HT1080 (cell line): ENCODE measurements at places on chromosomes 12 and 14. TPM values are rescaled to one million over a fixed set of nuclear protein-coding genes. Genes with fewer than 3 reads are reported as not detected.

DNA sequence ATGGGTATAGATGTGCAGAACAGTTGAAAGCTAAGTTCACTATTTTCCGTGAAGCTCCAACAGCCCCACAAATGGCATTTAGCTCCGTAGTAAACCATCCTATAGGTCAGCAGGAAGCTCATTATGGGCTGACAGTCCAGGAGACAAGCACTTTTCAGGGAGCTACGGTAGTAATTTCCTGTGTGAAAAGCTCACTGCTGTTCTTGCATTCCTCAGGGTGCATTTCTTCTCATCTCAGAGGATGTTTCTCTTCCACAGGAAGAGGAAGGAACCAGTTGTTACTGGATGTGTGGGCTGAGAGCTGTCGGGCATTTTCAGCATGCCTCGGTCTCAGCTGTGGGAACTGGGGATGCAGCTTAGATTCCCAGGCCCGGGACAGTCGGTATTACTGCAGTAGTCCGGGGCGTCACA is 72.8 kb downstream of the GALNT4 start:
- no peak for DNase-seq

- DNase-seq, result no peak
Observed at GRCh38 chr12:121804417-121805111, 755 bp downstream of the SETD1B start.

DNA sequence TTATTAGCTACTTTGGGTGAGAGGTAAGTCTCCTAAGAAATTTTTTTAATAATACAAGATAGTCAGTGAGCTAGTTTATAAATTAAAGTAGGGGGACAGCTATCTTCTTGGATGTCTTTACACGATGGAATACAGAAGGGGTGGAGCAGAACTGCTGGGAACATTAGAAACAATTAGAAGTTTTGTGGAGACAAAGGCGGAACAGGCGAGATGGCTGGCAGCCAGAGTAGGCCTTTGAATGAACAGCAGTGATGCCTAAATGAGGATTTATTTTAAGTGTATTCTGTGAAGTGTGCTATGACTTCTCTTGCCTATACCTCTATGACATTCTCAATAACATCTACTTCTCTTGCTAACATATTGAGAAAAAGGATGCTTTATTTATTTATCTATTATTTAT is 1345.3 kb upstream of the SEL1L start:
- no peak for DNase-seq

DNA sequence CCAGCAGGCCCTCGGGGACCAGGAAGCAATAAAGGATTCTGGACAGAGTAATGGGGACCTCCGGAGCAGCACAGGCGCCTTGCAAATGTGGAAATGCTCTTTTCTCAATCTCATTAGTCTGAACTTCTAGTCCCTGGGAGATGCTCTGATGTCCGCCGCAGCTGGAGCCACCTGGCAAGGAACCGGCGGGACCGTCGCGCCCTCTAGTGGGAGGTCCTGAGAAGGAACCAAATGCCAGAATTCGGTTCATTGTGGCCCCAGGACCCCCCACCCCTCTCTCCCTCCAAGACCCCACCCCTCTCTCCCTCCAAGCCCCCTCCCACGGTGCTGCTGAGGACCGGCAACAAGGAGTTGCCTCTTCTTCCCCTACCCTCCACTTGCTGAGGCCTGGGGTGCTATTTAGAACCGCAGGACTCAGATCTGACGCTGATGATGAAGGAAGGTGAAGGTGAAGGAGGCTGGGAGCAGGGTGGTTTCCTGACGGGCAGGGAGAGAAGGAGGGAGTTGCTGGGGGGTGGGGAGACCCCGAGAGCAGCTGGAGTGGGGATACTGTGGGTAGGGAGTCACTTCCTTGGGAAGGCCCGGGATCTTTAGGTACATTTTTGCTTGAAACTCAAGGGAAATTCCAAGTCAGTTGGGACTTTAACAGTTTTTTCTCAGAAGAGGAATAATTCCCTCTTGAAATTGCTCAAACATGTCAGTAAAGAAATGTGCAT is 42.5 kb downstream of the SMIM41 start:
- no peak for DNase-seq

GRCh38 chr12:82461393-82461792 is 103.1 kb downstream of the METTL25 start:
- no peak for DNase-seq

GRCh38 chr12:93003531-93004239 is 74.6 kb upstream of the EEA1 start:
- no peak for DNase-seq

DNA sequence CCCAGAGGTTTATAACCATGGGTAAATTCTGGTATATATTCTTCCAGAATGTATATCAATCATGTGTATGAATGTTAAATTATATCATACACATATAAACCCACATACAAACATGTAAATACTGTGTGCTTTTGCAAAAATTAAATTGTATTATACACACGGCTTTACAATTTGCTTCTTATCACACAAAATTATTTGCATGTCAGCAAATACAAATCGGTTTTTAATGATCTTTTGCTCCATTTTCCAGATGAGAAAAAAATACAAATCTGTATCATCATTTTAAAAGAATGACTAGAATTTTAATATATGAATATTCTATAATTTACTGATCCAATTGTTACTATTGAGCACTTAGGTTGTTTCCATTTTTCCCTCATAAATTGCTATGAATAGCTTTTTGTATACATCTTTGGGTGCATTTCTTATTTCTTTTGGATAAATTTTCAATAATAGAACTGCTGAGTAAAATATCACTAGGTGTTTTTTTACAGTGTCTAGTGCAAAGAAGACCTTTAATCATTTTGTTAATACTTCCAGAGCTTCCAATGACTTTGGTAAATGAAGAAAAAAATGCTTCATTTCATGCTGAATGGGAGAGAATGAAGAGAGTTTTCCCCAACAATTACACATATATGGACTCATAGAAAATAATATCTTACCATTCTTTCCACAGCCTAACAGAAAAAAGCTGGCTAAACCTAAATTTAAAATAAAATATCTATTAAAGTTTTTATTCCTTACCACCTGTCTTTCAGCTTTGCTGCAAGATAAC is 3.5 kb downstream of the LYZ start:
- DNase-seq, result no peak

GRCh38 chr12:15184484-15184883 is 36.7 kb downstream of the RERG start:
- DNase-seq, result no peak

GRCh38 chr12:48882315-48882687 is 16.6 kb upstream of the RND1 start:
- no peak for DNase-seq

DNA sequence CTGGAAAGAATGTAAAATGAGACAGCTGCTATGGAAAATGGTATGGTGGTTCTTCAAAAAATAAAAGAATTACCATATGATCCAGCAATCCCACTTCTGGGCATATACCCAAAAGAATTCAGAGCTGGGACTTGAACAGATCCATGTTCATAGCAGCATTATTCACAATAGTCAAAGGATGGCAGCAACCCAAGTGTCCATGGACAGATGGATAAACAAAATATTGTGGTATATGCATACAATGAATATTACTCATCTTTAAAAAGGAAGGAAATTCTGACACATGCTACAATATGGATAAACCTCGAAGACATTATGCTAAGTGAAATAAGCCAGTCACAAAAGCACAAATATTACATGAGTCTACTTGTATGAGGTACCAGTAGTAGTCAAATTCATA is 9.1 kb downstream of the RAB2B start:
- peak; percentile 75 for DNase-seq

GRCh38 chr12:29971446-29971845 is 187.7 kb upstream of the TMTC1 start:
- no peak for DNase-seq

DNA sequence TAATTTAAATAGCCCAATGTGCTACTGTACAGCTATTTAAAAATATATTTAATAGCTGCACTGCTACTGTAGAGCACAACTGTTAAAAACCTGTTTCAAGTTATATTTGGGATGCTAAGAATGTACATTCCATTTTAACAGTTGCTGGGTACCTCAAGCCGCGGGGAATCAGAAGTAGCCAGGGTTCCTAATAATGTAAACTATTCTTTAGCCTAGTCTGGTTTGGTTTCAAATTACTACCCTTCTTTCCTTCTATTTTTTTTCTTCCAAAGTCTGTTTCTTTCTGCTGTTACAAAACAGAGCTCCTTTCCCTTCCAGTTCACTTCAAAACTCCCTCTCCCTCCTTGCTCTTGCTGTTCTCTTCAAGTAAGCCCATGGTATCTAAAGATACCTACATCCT is 21.3 kb downstream of the SCAF11 start:
- no peak for DNase-seq

DNA sequence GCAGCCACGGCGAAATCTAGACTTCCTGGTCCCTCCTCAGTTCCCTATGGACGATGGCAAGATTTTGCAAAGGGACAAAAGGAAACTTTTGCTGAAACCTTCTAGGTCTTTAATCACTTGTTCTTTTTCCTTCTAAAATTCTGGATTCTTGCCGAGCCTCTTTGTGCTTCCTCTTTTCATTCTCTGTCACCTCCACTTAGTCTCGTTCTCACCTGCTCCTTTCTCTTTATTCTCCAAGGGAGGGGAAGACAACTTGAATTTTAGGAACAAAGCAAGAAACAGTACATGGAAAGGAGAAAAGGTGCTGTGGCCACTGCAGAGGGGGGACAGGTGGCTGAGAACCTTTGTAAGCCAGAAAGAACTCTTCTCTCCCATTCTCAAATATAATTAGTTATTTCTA is 194.8 kb downstream of the CACNA1C start:
- DNase-seq, result no peak

DNA sequence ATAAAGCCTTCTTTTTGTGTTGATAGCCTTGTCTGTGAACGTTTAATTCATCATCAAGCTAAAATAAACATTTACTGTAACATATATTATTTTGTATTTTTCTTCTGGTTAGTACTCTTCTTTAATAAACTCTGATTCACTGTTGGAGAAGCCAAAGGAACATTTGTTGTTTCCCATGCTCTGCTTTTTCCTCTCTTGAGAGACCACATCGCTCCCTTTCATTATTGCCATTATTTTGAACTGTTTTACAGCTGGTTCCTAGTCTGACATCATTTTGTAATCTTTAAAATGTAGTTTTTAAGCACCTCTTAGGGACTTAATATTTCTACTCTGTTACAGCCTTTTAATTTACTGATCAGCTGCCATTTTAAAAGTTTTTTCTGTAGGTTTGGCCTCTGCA is 301.8 kb downstream of the NPAS3 start:
- DNase-seq, result no peak

Gene PLEKHG7
- not detected in 2 replicates for total RNA-seq

Gene TGM1
- total RNA-seq, result 0.76 and 1.4 TPM in 2 replicates

Gene ISM2
- not detected in 2 replicates for total RNA-seq

Gene SPTLC2
- 15.7 and 17.9 TPM in 2 replicates for total RNA-seq

Gene ACOT4
- not detected in 2 replicates for total RNA-seq

Gene FICD
- total RNA-seq, result 4.7 and 5.3 TPM in 2 replicates

Gene ALG10
- total RNA-seq, result 15.6 and 27.5 TPM in 2 replicates
